ENCODE measurements at places on chromosomes 11 and 22. TPM values are rescaled to one million over a fixed set of nuclear protein-coding genes. Genes with fewer than 3 reads are reported as not detected.

DNA sequence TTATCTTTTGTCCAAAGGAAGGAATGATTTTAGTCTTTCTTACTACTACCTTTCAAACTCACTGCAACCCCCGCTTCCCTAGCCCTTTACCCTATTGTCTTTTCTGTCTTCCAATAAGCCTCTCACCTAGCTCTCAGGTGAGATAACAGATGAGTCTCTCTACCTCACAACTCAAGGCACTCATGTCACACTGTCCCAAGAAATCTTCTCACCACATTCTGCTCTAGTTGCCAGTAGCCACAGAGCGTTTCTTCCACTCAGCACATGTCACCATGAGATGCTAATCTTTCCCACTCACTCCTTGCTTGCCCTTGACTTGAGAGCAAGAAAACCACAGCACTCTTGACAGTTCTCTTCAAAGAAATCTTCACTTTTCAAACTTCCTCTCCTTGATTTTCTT lies 32.7 kb upstream of the TMEM41B start:
- H3K27me3 ChIP-seq = no peaks in the 10 kb centered on the region
- no peak for DNase-seq
- H3K27ac ChIP-seq = no peak overlapping the region
- no peak overlapping the region for H3K4me3 ChIP-seq

- no peaks in the 10 kb centered on the region for H3K36me3 ChIP-seq
- no peak for DNase-seq
- no peaks in the 10 kb centered on the region for H3K4me1 ChIP-seq
- H3K4me3 ChIP-seq = no peak overlapping the region
- no peaks in the 10 kb centered on the region for H3K27me3 ChIP-seq
Measured at GRCh38 chr11:86292912-86293616, 9.0 kb upstream of the HIKESHI start.

- DNase-seq = peak; percentile 8
- H3K27me3 ChIP-seq = no peaks in the 10 kb centered on the region
- H3K4me1 ChIP-seq = peaks cover 3% of the 10 kb centered on the region
- no peak overlapping the region for H3K4me3 ChIP-seq
Measured at GRCh38 chr11:132586801-132587200, 945.5 kb downstream of the OPCML start.

DNA sequence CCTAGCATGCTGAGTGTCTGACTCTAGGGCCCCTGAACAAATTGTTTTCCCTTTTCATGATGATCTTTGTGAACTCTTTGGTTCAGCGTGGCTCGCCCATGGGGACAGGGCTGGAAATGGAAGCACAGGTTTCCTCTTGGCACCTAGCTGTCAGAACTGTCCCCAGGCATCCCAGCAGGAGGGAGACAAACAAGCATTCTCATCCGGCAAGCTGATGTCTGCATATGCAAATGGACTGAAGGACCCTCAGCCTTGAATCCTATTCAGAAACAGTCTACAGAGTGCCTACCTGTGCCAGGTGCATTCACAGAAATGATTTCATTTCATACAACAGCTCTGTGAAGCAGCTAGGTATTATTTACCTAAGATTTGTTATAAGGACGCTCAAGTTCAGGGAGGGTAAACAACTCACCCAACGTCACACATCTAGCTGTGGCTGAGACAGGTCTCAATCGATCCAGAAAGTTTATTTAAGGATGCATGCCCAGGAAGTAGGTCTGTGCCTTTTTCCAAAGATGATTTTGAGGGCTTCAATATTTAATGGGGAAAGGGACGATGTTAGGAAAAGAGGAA lies 176.4 kb downstream of the KIRREL3 start:
- no peak overlapping the region for H3K4me3 ChIP-seq
- no peak for DNase-seq
- H3K27me3 ChIP-seq = no peaks in the 10 kb centered on the region
- no peak overlapping the region for H3K27ac ChIP-seq

GRCh38 chr22:38327805-38328204 lies 10.6 kb upstream of the CSNK1E start:
- no peak overlapping the region for H3K27ac ChIP-seq
- no peak overlapping the region for H3K4me3 ChIP-seq
- DNase-seq = no peak

DNA sequence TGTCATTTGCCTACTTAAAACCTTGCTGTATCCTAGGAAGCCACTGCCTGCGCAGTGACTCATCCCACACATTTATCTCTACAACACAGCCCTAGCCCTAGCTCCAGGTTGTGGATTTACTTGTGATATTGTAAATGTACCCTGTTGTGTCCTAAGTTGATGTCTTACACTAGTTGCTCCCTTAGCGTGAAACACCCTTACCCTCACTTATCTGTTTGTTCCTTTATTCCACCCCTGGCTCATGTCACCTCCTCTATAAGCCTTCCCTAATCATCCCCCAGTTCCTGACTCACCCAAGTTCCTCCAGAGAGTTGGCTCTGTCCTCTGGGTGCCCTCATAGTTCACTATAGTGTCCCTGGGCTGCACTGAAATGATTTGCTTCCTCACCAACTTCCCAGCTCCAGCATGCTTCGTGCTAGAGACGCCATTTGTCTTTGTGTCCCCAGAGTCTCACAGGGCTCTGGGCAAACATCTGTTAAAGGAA lies 431.8 kb upstream of the FAT3 start:
- H3K4me3 ChIP-seq = no peak overlapping the region
- no peaks in the 10 kb centered on the region for H3K36me3 ChIP-seq
- H3K27me3 ChIP-seq = no peaks in the 10 kb centered on the region
- no peaks in the 10 kb centered on the region for H3K4me1 ChIP-seq
- H3K27ac ChIP-seq = no peak overlapping the region
- DNase-seq = no peak

- no peaks in the 10 kb centered on the region for H3K27me3 ChIP-seq
- no peaks in the 10 kb centered on the region for H3K36me3 ChIP-seq
- no peak overlapping the region for H3K27ac ChIP-seq
- H3K4me3 ChIP-seq = no peak overlapping the region
Measured at GRCh38 chr11:74540270-74540669, 46.7 kb upstream of the LIPT2 start.

GRCh38 chr11:1499261-1499890 lies 12.8 kb upstream of the MOB2 start:
- no peak overlapping the region for H3K4me3 ChIP-seq
- H3K27me3 ChIP-seq = no peaks in the 10 kb centered on the region
- no peaks in the 10 kb centered on the region for H3K36me3 ChIP-seq

- DNase-seq = no peak
- H3K27me3 ChIP-seq = no peaks in the 10 kb centered on the region
- no peaks in the 10 kb centered on the region for H3K4me1 ChIP-seq
Measured at GRCh38 chr11:13997881-13998280, 35.4 kb downstream of the SPON1 start.

DNA sequence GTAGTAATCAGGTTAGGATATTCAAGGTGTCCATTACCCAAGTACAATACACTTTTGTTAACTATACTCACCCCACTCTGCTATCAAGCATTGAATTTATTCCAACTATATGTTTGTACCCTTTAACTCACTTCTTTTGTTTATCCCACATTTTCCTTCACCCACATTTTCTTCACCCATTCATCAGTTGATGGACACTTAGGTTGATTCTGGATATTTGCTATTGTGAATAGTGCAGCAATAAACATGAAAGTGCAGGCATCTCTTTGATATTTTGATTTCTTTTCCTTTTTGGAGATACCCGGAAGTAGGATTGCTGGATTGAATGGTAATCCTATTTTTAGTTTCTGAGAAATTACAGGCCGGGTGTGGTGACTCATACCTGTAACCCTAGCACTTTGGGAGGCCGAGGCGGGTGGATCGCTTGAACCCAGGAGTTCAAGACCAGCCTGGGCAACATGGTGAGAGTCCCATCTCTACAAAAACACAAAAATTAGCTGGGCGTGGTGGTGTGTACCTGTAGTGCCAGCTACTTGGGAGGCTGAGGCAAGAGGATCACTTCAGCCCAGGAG lies 6.5 kb downstream of the TMEM25 start:
- no peak for DNase-seq
- no peaks in the 10 kb centered on the region for H3K36me3 ChIP-seq
- no peaks in the 10 kb centered on the region for H3K4me1 ChIP-seq
- H3K27ac ChIP-seq = no peak overlapping the region

DNA sequence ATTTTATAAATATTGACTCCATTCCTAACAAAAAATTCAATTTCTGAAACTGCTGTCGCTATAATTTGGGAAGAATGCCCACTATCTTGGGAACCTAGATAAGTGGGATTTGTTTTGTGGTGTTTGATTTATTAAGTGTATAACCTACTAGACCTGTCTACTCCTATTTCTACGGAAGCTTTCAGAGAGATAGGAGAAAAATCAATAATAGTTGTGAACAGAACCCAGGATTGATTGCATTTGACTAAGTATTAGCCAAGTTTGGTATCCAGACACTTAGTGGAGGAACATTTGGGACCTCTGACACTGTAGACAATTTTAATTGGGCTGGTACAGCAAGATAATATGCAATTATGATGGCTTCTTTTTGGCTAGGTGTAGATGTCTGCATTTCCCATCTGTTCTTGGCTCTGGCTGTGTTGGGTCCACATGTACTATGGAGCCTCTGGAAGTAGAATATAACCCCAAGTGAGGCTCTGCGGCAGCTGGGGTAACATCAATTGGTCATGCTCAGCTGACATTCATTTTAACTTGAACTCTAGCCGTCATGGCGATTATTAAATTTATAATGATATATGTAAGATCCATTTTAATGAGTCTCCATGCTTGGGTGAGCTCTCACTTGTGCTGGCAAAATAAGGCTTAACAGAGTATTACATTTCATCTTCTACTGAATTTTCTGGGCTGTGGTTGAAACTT lies 111.5 kb upstream of the E2F8 start:
- H3K36me3 ChIP-seq = no peaks in the 10 kb centered on the region
- DNase-seq = no peak
- no peaks in the 10 kb centered on the region for H3K27me3 ChIP-seq
- H3K4me3 ChIP-seq = no peak overlapping the region
- H3K4me1 ChIP-seq = peaks cover 68% of the 10 kb centered on the region

GRCh38 chr11:109914038-109914437 lies 179.2 kb upstream of the ZC3H12C start:
- H3K4me3 ChIP-seq = no peak overlapping the region
- H3K27ac ChIP-seq = no peak overlapping the region
- no peaks in the 10 kb centered on the region for H3K36me3 ChIP-seq

GRCh38 chr22:48482771-48483170 lies 1344.9 kb downstream of the BRD1 start:
- H3K27me3 ChIP-seq = no peaks in the 10 kb centered on the region
- DNase-seq = no peak
- no peaks in the 10 kb centered on the region for H3K4me1 ChIP-seq
- no peaks in the 10 kb centered on the region for H3K36me3 ChIP-seq

DNA sequence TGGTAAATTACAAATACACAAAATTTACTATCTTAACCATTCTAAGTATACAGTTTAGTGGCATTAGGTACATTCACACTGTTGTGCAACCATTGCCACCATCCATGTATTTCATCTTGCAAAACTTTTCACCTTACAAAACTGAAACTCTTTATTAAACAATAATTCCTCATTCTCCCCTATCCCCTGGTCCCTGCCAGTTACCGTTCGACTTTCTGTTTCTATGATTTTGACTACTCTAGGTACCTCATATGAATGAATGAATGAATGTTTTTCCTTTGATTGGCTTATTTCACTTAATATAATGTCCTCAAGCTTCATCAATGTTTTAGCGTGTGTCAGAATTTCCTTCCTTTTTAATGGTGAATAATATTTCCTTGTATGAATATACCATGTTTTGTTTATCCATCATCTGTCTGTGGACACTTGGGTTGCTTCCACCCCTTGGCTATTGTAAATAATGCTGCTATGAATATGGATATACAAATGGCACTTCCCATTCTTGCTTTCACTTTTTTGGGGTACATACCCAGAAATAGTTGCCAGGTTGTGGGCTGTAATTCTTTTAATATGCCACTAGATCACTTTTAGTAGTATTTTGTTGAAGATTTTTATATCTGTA lies 93.0 kb downstream of the UVRAG start:
- no peak overlapping the region for H3K27ac ChIP-seq
- H3K4me1 ChIP-seq = no peaks in the 10 kb centered on the region
- DNase-seq = no peak
- no peaks in the 10 kb centered on the region for H3K36me3 ChIP-seq
- H3K27me3 ChIP-seq = no peaks in the 10 kb centered on the region
- no peak overlapping the region for H3K4me3 ChIP-seq

DNA sequence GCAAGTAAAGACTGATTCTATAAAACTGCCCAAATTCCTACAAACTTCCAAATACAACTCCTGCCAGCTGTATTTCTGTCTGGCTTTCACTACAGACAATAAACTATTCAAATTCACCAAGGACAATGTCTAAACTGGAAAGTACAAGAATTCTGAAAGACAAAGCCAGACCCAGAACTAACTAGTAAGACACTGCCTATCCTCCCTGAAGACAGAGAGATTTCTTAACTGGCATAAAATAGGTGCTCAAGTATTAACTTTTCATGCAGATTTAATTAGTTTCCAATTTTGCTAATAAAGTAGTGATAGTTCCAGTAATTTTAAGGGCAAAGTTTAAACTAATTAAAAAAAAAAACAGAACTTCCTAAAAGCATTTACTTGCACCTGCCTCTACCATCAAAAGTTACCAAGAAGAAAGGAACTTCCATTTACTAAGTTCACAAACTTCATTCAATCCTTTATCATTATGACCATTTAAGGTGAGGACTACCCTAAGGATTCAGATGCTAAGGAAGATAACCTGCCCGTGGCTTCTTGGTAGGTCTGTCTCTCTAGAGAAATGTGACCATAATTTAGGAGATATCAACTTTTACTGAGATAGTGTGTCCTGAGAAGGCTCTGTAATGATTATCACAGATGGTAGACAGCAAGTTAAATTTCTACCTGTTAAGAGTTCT lies 45.2 kb downstream of the CELF1 start:
- H3K27ac ChIP-seq = no peak overlapping the region
- no peaks in the 10 kb centered on the region for H3K36me3 ChIP-seq
- H3K4me3 ChIP-seq = no peak overlapping the region
- no peaks in the 10 kb centered on the region for H3K27me3 ChIP-seq
- DNase-seq = no peak

- H3K4me1 ChIP-seq = peaks cover 6% of the 10 kb centered on the region
- no peaks in the 10 kb centered on the region for H3K36me3 ChIP-seq
- H3K27me3 ChIP-seq = no peaks in the 10 kb centered on the region
- no peak for DNase-seq
- H3K27ac ChIP-seq = no peak overlapping the region
Measured at GRCh38 chr22:43928468-43928867, 4.9 kb downstream of the PNPLA3 start.

GRCh38 chr11:45563171-45563570 lies 102.3 kb downstream of the CHST1 start:
- no peaks in the 10 kb centered on the region for H3K36me3 ChIP-seq
- H3K27me3 ChIP-seq = no peaks in the 10 kb centered on the region
- no peak overlapping the region for H3K27ac ChIP-seq

- DNase-seq = peak; percentile 95
- peak within 1 kb of the TSS; percentile 57 for H3K4me3 ChIP-seq
- H3K27me3 ChIP-seq = no peaks in the 10 kb centered on the region
- peak within 1 kb of the TSS; percentile 96 for H3K27ac ChIP-seq
- peaks cover 9% of the 10 kb centered on the region for H3K36me3 ChIP-seq
Measured at GRCh38 chr22:23893945-23894709, at the start of gene MIF. Gene MIF (plus strand): TSS chr22:23894383. CDS start chr22:23894475, 92 bp downstream.

Gene DKK3
- total RNA-seq = 33.3 TPM

Gene GRM5
- 0.81 TPM for total RNA-seq

Gene SNAP29
- total RNA-seq = 17.4 TPM

Gene SEC14L2
- 26.6 TPM for total RNA-seq

Gene PIK3IP1
- total RNA-seq = 44.0 TPM

Gene OR6T1
- not detected for total RNA-seq

Gene SPINDOC
- total RNA-seq = 12.4 TPM

Gene OR10D3
- not detected for total RNA-seq

Gene OR6A2
- 0.92 TPM for total RNA-seq

Gene LRRC74B
- not detected for total RNA-seq

Gene VPREB1
- total RNA-seq = not detected

Gene NAALAD2
- total RNA-seq = 4.3 TPM

Measured in thyroid gland (tissue), 4 donors.